T-helper 1 cell (primary cell): ENCODE measurements at places on chromosomes 3 and 15.

GRCh38 chr15:74762791-74763150 lies 14.1 kb downstream of the CYP1A2 start:
- DNase-seq: no peak

GRCh38 chr3:42502429-42503250 lies at the start of gene VIPR1:
VIPR1 (plus strand) TSS chr3:42502643; CDS start chr3:42502736, 93 bp downstream.
- peak; percentile 94 for DNase-seq

DNA sequence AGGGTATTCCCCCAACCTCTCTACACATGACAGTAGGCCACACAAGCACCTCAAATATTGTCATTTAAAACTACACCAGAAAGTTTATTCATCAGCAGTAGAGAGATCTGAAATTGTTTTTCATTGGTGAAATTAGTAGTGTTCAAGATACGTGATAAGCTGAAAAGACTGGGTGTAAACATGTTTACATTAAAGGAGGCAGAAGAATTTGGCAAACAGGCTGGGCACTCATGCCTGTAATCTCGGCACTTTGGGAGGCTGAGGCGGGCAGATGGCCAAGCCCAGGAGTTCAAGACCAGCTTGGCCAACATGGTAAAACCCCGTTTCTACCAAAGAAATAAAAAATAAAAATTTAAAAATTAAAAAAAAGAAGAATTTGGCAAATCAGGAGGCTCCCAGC lies 255.6 kb downstream of the FOXP1 start:
- DNase-seq: no peak

DNA sequence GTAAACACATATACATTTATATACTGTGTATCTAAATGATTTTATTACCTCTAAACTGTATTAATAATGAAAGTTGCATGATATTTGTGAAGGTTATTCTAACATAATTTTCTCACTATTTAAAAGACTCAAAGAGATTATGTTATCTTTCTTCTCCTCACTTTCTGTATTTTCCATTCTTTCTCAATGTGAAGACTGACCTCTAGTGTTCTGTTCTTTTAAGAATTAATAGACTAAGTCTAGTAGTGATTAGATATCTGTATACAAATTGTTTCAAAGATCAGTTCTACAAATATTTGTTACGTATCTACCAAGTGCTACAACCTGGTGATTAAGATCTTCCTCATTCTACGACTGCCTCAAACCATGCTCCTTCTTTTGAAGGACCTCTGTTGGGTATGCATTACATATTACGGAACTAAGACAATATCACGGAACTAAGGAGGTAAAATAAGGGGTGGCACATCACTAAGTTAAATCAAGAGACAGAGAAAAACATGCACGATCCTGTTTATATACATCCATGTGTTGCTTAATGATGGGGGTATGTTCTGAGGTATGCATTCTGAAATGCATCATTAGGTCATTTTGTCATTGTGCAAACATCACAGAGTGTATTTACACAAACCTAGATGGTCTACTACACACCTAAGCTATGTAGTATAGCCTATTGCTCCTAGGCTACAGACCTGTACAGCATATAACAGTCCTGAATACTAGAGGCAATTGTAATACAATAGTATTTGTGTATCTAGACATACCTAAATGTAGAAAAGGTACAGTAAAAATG lies 161.5 kb upstream of the KBTBD8 start:
- no peak for DNase-seq

DNA sequence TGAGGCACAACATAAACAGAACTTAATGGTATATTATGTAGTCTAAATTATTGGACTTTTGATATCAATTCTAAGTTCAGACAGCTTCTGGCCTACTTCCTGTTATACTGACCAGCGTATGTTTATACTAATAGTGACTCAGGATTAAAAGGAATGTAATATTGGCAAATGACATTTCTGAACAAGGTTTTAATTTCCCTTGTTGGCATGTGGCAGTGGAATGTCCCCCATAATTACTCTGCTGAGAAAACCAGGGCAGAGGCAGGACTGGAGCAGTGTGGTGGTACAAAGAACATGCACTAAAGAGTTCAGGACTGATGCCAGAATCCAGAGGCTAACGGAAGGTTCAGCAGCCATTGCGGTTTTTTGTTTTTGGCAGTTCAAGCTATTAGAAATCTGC lies 184.0 kb downstream of the KCNAB1 start:
- no peak for DNase-seq

DNA sequence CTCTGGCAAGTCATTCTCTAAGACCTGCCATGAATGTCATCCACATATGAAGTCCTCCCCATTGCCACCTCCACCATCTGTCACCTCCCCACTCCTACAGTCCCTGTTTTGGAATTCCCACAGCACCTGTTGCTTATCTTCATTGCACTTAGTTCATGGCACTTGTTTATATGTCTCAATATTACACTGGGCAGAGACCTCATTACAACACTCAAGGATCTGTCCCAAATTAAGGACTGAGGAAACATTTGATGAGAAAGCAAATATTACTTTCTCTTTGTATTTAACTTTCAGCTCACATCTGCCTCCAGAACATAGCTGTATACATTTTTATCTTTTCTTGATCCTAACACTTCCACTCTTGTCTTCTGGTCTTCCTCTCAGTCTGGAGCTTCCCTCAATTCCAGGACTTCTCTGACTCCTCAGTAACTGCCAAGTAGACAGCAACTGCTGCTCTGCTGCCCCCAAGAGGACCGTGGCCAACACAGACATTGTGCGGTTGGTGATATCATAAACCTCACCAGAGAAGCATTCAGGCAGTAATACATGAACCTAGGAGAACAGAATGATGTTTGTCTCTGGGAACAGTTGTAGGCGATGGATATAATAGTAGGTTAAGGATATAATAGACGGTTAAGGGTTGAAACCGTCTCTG lies 45.0 kb upstream of the FGF12 start:
- no peak for DNase-seq

- no peak for DNase-seq
Observed at GRCh38 chr15:40739047-40739446, 16.0 kb downstream of the RMDN3 start.

- DNase-seq: no peak
Observed at GRCh38 chr3:189630767-189631372, 319 bp upstream of the TP63 start.

DNA sequence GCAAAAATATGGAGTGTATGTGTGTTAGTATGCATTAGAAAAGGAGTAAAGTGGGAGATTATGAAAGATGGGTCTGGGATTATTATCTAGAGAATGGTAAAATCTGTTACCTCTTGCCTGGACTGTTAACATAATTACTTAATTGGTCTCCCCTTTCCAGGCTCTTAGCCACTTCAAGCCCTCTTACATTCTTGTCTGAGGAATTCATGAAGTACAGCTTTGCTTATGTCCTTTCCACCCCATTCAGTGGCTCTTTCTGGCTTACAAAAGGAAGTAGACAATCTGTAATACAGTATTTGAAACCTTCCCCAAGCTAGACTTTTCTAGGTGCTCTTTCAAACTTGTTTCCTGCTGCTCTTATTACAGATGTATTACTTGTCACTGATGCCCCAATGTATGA lies 129.8 kb downstream of the MBNL1 start:
- no peak for DNase-seq

DNA sequence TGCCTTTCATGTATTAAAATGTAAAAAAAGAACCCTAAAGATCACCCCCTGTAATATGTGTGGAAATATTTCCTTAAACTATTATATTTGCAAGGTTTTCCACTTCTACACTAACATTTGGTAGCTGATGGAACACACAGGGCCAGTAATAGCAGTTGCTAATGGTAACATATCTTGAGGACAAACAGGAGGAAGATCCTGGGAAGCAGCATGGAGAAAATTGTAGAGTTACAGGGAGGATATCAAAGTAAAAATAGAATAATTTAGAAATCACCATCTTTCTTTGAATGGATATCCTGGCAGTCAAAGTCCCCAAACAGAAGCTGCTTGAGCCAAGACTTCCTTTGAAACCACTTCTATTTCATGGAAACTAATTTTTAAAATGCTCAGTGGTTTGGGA lies 29.5 kb upstream of the OSTN start:
- DNase-seq: no peak

GRCh38 chr3:125120379-125121122 lies 64.8 kb upstream of the HEG1 start:
- DNase-seq: no peak

GRCh38 chr15:23983500-23984259 lies 296.6 kb upstream of the NDN start:
- no peak for DNase-seq

- no peak for DNase-seq
Observed at GRCh38 chr3:4972652-4973643, 6.3 kb upstream of the BHLHE40 start.

DNA sequence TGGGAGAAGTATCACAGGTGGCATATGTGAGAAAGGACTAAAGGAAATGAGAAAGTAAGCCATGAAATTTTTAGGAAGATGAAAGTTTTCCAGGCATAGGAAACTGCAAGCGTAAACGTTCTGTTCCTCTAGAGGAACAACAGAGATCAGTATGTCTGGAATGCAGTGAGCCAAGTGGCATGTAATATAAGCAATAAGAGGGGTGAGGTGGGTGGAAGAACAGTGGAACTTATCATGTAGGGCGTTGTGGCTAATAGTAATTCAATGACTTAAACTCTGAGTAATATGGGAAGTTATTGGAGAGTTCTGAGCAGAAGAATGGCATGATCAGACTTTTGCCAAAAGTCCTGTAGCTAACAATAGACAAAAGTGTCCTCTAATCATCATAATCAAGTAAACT lies 902.9 kb downstream of the EPHA3 start:
- no peak for DNase-seq

- DNase-seq: no peak
Observed at GRCh38 chr3:132159145-132159544, 124.3 kb upstream of the CPNE4 start.

GRCh38 chr15:43266834-43267233 lies at the start of gene TGM5:
TGM5 (minus strand) TSS chr15:43266928; CDS start chr15:43266849, 79 bp downstream.
- no peak for DNase-seq

DNA sequence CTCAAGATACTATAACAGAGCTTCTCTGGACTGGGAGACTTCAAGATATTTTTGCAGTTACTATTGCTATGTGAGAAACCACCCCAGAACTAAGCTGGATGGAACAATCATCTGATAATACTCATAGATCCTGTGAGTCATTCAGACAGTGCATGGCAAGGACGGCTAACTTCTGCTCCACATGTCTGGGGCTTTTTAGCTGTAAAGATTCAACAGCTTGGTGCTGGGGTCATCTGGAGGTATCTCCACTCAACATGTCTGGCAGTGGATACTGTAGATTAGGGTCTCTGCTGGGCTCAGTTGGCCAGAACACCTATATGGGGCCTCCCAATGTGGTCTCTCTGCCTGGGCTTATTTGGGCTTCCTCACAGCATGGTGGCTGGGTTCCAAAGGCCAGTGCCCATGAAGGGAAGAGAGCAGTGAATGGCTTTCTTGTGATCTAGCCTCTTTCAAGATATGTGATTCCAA lies 117.3 kb upstream of the SLC7A14 start:
- DNase-seq: no peak

DNA sequence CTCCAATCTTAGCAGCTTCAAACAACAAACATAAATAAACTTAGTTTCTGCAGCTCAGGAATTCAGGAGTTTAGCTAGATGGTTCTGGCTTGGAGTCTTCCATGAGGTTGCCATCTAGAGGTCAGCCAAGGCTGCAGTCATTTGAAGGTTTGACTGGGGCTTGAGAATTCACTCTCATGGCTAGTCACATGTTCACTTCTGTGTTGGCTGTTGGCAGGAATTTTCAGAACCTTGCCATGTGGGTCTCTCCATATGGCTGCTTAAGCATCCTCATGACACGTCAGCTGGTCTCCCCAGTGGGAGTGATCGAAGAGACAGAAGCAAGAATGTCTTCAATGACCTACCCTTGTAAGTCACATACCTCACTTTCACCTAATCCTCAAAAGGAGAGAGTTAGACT lies 269.2 kb upstream of the CNTN3 start:
- DNase-seq: no peak

- DNase-seq: no peak
Observed at GRCh38 chr15:100708916-100709315, 106.5 kb downstream of the ASB7 start.

GRCh38 chr3:112315791-112316190 lies 17.2 kb upstream of the CD200 start:
- no peak for DNase-seq

DNA sequence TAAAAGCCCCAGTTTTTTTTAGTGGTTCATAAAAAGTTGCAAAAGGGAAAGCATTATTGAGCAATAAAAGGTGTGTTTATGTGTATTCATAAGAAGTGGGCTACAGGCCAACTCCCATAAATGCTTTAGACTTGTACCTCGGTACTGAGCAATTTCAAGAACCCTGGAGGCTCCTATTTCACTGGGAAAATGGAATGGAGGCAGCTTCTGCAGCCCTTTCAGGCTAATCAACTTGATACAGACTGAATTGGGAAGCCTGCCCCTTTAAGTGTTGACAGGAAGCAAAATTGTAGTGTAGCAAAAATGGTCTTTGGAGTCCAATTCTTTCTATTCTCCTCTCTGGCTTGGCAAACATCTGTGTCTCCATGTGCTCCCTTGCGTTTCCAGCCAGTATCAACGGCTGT lies 118.8 kb downstream of the ECT2 start:
- no peak for DNase-seq

- DNase-seq: no peak
Observed at GRCh38 chr15:79953951-79954444, 17.0 kb downstream of the BCL2A1 start.

DNA sequence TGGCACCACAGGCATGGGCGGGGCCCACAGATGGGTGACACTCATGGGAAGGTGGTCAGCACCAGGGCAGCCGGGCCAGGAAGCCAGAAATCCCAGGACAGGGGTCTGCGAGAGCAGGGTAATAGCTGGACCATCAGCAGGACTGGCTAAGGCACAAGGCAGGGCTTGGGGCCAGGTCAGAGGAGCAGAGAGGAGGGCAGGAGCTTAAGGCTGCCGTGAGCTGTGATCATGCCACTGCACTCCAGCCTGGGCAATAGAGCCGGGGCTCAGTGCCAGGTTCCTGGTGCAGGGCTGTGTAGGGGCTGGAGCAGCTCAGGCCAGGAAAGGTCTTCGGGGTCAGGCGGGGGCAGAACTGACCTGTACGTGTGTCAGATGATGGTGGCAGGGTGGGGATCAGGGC lies 64.2 kb upstream of the LINGO1 start:
- no peak for DNase-seq

DNA sequence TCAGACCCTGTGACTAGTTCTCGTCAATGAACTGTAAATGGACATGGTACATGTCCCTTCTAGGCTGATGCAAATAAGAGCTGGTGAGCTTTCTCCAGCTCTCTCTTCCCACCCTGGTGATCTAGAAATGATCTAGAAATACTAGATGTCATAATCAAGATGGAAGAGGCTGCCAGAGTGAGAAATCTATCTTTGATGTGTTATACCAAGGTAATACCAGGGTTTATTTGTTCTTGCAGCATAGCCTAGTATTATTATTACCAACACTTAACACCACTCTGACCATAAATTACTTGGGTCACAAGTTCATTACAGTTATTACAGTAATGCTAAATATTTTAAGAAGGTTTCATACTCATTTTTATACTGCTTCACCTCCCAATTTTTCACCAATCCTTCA lies 138.4 kb upstream of the LMCD1 start:
- no peak for DNase-seq

- no peak for DNase-seq
Observed at GRCh38 chr3:29333576-29333975, 52.7 kb downstream of the RBMS3 start.
